ENCODE measurements at places on chromosomes 11 and 22. TPM values are rescaled to one million over a fixed set of nuclear protein-coding genes. Genes with fewer than 3 reads are reported as not detected.

PACSIN3 gene
- not detected for total RNA-seq

APOA4 gene
- total RNA-seq, result not detected

GRCh38 chr11:102708654-102709053 is 3.1 kb upstream of the MMP27 start:
- DNase-seq, result no peak

GRCh38 chr11:116413301-116414242 is 359.2 kb downstream of the BUD13 start:
- no peak for DNase-seq

GRCh38 chr11:67304511-67305113 is 1.3 kb downstream of the SSH3 start:
- DNase-seq, result no peak

GRCh38 chr22:44108806-44109385 is 71.8 kb upstream of the PARVG start:
- no peak for DNase-seq

DNA sequence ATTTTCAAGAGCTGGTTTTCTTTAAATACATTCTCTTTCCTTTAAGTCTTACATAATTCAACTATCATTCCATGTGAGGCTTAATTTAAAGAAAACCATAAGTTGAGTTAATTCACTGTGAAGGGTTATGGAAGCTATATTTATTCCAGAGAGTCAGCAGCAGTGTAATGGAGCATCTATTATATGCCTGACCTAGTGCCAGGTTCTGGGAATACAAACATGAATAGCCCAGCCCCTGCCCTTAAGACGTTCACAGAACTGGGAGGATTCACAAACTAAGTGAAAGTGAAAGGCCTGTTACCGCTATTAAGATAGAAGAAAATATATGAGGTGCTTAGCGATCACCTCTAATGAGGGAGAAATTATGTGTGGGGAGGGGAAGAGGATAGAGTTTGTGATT is 408.9 kb upstream of the CCDC90B start:
- no peak for DNase-seq

- no peak for DNase-seq
Measured at GRCh38 chr11:29125606-29126005, 891.2 kb downstream of the KCNA4 start.

- no peak for DNase-seq
Measured at GRCh38 chr11:13338019-13338426, 60.4 kb downstream of the BMAL1 start.

- DNase-seq, result no peak
Measured at GRCh38 chr11:2709429-2709828, 9.6 kb upstream of the KCNQ1OT1 start.

GRCh38 chr11:119318240-119319135 is 1.6 kb upstream of the MCAM start:
- DNase-seq, result peak; percentile 67

DNA sequence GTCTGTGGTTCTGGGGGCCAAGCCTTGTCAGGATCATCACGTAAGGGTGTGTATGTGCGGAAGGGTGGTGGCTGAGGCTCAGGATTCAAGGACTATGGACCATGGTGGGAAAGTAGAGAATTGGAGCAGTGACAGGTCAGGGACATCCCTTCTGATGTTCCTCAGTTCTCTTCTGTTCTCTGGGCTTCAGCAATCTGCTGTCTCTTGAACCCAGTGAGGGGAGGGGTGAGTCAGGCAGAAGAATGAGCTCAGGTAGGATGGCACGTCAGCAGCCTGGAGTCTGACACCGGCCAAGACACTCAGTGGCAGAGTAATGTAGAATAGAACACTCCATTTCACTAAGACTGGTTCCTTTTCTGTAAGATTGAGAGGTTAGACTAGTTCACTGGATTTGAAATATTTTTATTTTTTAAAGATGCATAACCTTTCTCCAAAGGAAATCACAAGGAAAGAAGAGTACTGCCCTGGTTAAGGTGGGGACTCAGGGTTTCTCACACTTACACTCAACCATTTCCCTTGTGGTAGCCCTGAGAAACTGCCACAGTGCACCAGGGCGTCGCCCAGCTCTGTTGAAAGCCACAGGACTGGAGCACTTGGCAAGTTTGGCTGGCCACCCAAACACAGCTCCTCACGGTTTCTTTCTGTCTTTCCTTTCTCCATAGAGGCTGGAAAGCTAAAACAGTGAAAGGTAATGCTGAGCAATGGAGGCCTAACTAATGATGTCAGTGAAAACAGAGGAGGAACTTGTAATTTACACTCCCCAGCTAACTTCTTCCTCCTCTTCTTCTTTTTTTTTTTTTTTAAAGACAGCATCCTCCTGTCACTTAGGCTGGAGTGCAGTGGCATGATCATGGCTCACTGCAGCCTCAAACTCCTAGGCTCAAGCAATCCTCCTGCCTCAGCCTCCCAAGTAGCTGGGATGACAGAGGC is 23.1 kb upstream of the MICAL2 start:
- DNase-seq, result no peak

DNA sequence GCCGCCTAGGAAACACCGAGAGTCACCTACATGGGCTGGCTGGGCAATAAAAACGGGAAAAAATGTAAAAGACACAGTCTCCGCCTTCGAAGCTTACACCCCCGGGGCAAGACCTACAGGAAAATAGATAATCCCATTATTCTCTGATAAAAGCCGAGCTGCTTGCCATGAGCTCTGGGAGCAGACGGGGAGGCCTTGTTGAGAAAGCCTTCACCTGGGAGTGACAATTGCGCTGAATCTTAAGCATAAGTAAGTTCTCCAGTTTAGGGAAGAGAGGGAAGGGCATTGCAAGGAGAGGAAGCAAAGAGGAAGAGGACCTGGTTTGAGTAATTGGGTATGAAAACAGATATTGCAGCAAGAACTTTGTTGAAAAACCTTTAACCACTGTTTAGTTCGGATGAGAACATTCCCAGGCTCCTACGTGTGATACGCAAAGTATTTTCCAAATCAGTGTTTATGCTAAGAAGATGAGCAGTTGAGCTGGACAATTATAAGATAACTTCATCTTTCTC is 813 bp upstream of the BTBD10 start:
- DNase-seq, result no peak

- DNase-seq, result no peak
Measured at GRCh38 chr11:127448101-127448500, 447.5 kb upstream of the KIRREL3 start.

All from OCI-LY7 (cell line).